ENCODE measurements at places on chromosomes 6 and 20.
A peak's percentile ranks its signal among the peaks of the same experiment; 100 is the strongest.

GRCh38 chr6:88584581-88585275, 378.7 kb downstream of the RNGTT start:
- peak; percentile 50 for DNase-seq

- peak; percentile 62 for DNase-seq
Measured at GRCh38 chr20:1301031-1301529, 27.9 kb downstream of the SDCBP2 start.

- no peak for DNase-seq
Measured at GRCh38 chr20:934186-934840, 18.2 kb upstream of the ANGPT4 start.

DNA sequence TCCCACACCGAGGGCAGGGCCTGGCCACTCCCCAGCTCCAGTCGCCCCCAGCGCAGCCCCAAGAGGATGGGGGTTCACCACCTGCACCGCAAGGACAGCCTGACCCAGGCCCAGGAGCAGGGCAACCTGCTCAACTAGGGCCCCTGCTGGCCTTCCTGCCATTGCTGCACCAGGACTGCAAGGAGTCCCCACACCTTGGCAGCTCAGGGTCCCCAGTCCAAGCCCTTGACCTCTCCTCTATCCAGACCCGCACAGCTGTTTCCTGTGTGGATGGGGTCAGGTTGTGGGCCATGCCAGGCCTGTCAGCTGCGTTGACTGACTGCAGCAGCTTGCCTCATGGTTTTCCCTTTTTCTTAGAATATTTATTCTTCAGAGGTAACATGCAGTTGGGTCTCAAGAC, 4.4 kb downstream of the LRRC73 start:
- DNase-seq: no peak

- DNase-seq: no peak
Measured at GRCh38 chr6:68740828-68741500, 105.9 kb downstream of the ADGRB3 start.

GRCh38 chr20:29298759-29299613, 1958.5 kb upstream of the DEFB115 start:
- peak; percentile 27 for DNase-seq

GRCh38 chr20:48932375-48932941, 10.9 kb downstream of the ARFGEF2 start:
- DNase-seq: peak; percentile 54

DNA sequence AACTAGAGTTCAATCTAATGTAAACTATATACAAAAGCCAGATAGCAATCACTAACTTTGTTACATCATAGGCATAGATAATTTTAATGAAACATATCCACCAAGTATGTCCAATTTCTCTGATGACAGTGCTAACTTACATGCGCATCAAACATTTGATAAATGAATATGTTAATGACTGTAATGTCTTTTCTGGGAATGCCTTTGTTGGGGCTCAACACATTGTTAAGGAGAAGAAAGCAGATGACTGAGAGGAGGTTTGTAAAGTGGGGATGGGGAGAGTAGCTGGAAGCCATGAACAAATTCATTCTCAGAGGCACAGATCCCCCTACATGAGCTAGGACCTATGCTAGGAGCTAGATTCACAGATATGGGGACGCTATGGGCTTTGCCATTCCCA, 950.0 kb downstream of the KIF16B start:
- no peak for DNase-seq

GRCh38 chr6:47455533-47456209, 21.9 kb upstream of the CD2AP start:
- no peak for DNase-seq

DNA sequence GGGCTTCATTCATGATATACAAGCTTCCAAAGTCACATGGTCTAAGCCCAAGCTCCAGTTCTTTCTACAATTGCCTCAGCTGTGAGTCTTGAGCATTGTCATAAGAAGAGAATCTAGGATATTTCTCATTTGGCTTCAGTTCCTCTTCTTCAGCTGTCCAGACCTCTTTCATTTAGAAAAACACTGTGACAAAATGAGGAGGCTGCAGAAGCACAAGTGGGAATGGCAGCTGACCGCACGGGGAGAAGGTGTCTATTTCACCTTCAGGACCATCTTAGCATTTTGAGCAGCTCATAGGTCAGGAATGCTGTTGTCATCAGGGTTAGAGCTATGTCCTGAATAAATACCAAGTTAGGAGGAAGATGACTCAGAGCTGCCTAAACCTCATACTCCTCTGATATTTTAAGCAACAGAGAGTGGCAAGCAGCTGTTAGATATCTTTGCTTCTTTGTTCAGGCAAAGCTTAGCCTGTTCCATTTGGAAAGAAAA, 390.1 kb upstream of the CITED2 start:
- peak; percentile 87 for DNase-seq

- DNase-seq: no peak
Measured at GRCh38 chr6:20440296-20440695, 38.6 kb downstream of the E2F3 start.

DNA sequence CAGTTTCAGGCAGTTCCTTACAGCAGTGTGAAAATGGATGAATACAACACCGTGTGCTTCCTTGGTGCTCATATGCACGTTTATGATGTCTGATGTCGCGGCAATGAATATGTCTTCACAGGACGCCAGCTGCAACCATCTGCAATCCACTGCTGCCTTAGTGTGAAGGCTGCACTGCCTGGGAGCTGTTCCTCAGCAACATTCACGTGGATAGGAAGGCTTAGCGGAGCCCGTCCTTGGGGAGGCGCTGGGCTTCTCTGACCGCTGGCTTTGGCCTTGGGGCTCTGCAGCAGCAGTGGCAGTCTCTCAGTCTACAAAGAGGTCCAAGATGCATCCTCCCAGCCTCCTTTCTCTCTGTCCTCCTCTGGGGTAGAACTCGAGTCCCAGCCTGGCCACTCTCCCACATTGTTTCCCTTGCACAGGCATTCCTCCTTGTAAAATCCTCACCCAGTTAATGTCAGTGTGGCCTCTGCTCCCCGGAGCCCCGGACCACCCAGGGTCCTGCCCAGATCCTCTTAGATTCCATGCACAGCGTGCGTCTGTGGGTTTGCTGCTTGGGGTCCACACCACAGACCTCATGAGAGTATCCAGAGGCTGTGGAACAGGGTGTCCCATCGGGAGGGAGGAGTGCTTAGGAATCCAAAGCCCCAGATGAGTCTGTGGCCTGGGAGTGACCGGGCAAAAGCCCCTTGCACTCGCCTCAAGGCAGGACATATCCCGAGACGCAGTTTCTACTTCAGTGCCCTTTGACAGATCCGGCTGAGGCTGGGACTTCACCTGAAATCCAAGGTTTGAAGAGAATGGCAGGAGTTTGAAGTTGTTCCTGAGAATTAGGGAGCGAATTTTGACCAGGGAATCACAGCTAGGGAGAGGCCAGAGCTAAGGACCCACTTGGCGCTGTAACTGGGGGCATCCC, 181.3 kb downstream of the THBS2 start:
- no peak for DNase-seq

DNA sequence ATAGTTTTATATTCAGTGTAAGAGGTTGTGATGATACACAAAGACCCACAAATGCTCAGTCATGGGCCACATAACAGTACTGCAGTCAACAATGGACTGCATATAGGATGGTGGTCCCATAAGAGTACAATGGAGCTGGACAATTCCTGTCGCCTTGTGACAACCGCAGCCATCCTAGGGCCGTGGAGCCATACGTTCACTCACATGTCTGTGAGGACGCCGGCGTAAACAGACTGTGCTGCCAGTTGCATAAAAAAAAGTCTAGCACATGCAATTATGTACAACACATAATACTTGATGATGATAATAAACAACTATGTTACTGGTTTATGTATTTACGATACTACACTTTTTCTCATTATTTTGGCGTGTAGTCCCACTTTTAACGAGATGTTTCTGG, 30.9 kb downstream of the BFSP1 start:
- DNase-seq: no peak

DNA sequence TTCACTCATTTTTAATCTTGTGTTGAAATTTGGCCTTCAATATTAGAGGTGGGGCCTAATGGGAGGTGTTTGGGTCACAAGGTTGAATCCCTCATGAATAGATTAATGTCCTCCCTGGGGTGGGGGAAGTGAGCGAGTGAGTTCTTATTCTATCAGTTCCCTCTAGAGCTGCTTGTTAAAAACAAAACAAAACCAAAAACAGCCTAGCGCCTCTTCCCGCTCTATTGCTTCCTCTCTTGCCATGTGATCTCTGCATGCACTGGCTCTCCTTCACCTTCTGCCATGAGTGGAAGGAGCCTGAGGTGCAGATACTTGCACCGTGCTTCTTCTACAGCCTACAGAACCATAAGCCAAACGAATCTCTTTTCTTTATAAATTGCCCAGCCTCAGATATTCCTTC, 89.6 kb upstream of the SLC35F1 start:
- no peak for DNase-seq

- DNase-seq: peak; percentile 10
Measured at GRCh38 chr6:30100585-30101443, 12.1 kb downstream of the TRIM31 start.

DNA sequence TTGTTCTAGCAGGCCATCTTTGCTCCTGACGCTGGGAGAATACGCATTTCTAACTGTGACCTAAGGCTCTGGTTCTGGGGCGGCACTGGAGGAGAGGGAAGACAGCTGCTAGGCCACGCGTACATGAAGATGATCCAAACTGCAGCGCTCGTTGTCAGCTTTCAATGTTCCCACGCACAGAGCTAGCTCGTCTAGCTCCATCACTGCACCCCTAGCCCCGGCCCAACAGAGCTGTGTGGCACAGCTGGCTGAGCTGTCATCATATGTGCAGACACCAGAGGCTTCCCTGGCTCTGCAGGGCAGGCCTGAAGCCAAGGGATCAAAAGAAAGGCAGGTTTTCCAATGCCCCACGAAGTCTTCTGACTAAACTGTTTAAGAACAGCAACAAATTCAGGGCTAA, 124.7 kb downstream of the IRF4 start:
- DNase-seq: no peak

DNA sequence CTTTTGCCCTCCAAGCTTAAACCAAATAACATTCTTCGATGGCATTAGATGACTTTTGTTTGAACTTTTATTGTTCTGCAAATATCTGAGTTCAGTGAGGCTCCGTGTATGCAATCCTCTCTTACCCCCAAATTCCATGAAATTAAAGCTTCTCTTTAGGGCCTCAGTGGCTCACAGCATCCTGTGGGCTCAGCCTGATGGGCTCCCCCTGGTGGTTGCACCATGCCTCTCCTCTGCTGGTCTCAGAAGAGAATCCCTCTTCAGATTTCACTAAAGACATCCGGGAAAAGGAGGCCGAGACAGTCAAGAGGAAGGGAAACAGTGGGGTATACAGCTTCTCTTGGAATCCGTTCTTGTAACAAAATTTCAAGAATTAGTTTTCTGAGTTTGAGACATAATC, 331.6 kb upstream of the NT5E start:
- DNase-seq: no peak

DNA sequence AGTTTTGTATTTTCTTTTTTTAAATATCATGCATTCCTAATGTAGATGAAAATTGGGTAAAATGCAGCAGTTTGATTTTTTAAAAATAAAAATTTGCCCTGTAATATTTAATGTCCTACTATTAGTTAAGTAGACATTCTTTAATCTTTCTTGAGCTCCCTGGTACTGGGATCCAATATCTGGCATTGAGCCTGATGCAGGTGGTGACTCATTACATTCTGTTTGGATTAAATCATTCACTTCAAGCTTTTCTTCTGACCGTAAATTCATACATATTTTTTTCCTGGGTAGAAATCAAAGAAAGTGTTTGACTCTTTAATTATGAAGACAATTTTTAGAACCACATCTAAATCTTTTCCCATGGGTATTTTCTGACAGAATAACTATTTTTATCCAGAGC, 768.8 kb upstream of the SLC35B3 start:
- peak; percentile 84 for DNase-seq

Measured in astrocyte of the hippocampus (primary cell).